Breast epithelium (tissue), 4 donors: ENCODE measurements at places on chromosomes 3 and 15. TPM values are rescaled to one million over a fixed set of nuclear protein-coding genes. Genes with fewer than 3 reads are reported as not detected.

Gene MAPKBP1
- total RNA-seq = 11.5 TPM

DNA sequence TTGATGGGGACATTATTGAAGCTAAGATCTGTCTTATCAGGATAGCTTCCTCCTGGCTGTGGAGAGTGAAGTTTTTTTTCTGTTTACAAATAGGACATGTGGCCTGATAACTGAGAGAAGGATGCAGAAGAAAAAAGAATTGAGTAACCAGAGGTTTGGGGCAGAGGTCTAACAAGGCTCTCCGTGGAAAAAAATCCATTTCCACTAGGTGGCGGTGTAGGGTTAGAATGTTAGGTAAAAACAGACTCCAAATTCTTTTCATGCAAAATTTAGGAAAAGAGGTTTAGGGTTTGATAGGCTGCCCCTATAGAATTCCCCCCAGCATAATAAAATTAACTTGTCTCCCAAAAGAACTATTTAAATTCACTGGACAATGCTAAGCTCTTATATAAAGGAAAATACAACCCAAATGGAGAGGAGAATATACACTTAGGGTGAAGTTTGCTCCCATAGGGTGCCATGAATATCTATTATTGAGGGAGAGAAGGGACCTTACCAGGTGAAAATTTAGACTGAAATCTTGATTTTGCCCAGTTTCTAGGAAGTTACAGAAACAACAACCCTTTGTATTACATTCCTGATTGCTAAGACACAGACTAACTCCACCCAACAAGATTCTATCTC, 1560.4 kb downstream of the OTOL1 start:
- DNase-seq = no peak

Gene IMPG2
- 0.32 TPM for total RNA-seq

Gene SCG5
- 11.1 TPM for total RNA-seq

GRCh38 chr3:177642804-177643125, 445.5 kb upstream of the TBL1XR1 start:
- no peak for DNase-seq

GRCh38 chr3:56962206-56962605, 98.3 kb upstream of the SPATA12 start:
- DNase-seq = no peak

Gene TMCO5A
- not detected for total RNA-seq

- no peak for DNase-seq
Measured at GRCh38 chr3:125002414-125003368, 53.1 kb downstream of the HEG1 start.

- no peak for DNase-seq
Measured at GRCh38 chr3:143847787-143848631, at the start of gene SLC9A9. TSS of gene SLC9A9 (minus strand) at chr3:143848468. CDS start at chr3:143848322, 146 bp downstream.

GRCh38 chr3:45065373-45065720, 39.2 kb downstream of the CLEC3B start:
- no peak for DNase-seq
